NCI-H1417 (cell line): ENCODE measurements at places on chromosomes 5 and 9.

- no peak for DNase-seq
These were observed 79.9 kb downstream of the ACTL7B start for GRCh38 chr9:108775901-108776306.

- no peak for DNase-seq
These were observed 8.0 kb upstream of the SPATA31D1 start for GRCh38 chr9:81980568-81980967.

DNA sequence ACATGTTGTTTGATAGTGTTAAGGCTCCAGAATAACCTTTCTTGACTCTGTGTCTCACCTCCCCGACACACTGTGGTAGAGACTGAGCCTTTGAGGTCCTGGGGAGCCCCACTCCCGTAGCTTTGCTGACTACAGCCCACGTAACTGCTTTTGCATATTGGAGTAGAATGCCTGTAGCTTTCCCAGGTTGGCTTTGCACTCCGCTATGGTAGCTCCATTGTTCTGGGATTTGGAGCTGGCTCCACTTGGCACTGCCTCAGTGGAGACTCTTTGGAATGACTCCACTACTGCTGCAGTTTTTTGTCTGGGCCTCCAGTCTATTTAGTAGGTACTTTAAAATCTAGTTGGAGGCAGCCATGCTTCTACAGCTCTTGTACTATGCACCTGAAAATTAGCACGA, 56.2 kb upstream of the ANXA1 start:
- DNase-seq: no peak

- DNase-seq: no peak
These were observed 72.0 kb downstream of the CEP120 start for GRCh38 chr5:123351240-123351639.

GRCh38 chr5:16067415-16067814, 112.2 kb downstream of the MARCHF11 start:
- DNase-seq: no peak

DNA sequence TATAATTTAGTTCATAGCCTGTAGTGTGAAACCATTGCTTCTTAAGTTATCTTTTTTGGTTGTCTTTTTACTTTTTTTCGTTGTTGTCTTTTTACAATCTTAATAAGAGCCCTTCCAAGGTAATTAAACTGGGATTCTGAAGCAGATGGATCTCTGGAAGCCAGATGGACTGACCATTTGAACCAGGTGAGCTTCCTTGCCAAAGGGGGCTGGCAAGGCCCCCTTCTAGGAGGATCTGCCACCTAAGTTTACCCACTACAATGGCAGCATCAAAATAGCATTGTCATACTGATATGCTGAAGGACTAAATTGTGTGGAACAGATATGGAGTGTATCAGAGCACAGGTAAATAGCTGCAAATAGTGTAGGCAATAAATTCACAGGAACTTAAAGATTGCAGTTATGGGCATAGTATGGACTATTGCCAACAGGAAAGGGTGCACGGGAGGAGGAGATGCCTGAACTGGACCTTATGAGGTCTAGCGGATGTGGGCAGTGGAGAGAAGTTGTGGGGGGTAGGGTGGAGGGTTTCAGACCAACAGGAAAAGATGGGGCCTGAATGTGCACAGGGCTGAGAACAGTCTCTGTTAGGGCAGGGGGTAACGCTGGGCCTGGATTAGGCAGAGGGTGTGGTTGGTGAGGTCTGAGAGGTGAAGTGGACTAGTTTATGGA, 61.5 kb upstream of the CTXN3 start:
- no peak for DNase-seq

- no peak for DNase-seq
These were observed 169.1 kb downstream of the NIPBL start for GRCh38 chr5:37045703-37046102.

DNA sequence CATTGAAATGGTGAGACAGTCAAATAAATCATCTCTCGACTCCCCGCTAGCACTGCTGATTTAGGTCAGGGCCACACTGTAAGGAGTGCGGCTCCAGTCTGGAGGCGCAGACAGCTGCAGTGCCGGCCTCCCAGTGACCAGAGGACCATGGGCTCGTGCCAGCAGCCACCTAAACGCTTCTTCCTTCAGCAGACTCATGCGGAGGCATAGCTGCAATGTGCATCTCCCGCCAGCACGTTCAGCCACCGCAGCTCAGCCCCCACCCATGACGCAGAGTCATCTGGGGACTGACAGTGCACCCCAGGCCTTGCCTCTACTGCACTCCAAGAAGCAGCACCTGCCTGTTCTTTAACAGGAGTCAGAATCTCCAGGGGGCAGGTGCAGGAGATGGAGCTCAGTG, 13.6 kb upstream of the MAPK9 start:
- DNase-seq: peak; percentile 52
